RCC 7860 (cell line): ENCODE measurements at places on chromosomes 6 and 20.

DNA sequence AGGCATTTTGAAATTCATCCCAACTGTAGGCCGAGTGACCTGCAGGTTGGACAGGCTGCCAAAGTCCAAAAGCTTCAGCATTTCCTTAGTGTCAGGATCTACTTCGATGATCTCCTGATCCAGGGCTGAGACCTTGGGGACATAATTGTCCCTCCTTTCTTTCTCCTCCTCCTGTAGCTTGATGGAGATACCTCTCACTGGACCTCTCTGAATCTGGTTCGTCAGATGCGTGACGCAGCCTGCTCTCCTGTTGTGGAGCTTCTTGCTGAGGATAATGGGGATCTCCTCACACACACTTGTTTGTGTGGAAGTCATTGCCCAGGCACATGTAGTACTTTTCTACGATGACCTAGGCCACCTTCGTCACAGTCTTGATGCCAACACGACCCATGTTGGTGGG, 1.5 kb upstream of the MAS1L start:
- no peak for DNase-seq

DNA sequence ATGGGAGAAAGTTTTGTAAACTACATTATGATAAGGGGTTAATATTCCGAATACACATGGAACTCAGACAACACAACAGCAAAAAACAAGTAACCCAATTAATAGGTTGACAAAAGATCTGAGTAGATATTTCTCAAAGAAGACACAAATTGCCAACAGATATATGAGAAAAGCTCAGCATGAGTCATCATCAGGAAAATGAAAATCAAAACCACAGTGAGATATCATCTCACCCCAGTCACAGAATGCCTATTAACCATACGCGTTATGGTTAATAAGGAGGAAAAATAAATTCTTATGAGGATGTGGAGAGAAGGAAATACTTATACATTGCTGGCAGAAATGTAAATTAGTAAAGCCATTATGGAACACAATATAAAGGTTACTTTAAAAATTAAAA, 695.0 kb downstream of the COL12A1 start:
- no peak for DNase-seq

DNA sequence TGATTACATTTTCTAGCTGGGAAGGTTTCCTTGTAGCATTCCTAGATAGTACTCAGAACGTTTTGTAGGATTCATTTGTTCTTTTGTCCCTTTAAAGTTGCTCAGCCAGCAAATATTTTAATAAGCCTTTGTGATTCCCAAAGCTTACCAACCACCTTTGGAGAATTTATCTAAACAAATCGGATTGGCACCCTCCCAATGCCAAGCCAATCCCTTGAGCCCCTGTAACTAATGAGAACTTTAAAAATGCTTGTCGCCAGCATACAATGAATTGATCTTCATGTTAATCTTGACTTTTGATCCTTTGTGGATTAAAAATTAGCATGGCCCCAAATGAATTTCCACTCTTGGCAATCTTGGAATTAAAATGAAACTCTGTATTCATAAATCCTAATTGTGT, 559.5 kb downstream of the UTRN start:
- no peak for DNase-seq

GRCh38 chr6:34529665-34530327, 26.3 kb downstream of the SPDEF start:
- no peak for DNase-seq

DNA sequence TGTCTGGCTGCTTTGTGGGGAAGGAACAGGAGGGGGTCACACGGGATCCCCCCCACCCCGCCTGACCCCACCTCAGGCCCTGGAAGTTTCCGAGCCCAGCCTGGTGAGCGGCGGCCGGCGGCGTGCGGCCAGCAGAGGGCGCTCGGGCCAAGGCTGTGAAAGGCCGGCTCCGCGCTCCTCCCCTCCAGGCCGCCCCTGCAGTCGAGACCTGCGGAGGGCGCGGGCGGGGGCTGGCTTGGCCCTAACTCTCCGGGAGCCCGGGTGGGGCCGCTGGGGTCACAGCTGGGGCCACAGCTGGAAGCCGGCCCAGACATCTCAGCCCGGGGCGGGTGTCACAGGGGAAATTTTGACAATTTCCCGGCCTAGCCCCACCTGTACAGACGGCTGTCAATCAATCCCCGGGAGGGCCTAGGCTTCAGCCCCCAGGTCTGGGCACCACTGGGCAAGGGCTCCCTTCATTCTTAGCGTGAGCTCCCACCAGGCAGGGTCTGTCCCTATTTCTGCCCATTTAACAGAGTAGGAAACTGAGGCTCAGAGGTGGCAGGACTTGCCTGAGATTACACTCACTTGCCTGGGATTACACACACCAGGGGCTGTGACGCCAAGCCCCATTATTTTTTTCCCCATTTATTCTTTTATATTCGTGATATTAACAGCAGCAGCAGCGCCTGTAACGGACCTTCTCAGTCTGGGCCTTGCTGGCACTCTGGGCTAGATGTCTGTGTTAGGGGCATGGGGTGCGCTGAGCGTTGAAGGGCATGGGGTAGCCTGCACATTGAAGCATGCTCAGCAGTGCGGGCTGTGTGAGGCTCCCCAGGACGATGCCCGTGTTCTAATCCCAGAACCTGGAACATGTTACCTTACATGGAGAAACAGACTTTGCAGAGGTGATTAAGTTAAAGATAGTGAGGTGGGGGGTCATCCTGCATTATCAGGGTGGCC, 23.0 kb downstream of the ZBP1 start:
- peak; percentile 35 for DNase-seq

DNA sequence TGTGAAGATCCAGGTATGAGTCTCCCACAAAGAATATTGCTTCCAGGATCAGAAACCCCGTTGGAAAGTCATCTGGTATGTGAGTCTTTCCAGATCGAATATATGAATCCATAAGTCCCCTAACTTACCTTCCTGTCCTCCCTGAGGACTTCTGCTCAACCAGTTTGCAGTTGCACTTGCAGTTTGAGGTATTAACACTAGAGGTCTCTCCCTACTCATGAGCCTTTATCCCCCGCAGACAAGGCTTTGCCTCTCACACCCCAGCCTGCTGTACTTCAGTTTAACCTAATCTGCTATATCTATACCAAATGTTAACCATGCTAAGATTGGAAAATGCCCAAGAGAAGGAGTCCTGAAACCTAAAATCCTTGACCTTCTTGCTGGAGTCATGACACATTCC, 135.3 kb upstream of the DEFB112 start:
- DNase-seq: no peak

DNA sequence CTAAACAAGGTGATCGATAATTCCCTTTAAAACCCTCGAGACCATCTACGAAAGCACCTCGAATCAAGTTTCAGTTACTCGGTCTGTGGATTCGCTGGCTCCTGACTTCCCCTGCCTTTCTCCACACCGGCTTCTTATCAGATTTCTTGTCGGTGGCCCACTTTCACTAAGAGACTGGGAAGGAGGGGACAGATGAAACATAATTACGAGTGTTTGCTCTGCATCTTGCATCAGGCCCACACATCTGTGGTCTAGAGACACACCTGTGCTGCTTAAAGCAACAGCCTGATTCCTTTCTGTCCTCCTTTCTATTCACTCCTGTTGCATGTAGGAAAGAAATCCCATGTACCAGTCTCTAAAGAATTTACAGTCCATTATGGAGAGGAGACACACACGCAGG, 37.7 kb downstream of the INSM1 start:
- no peak for DNase-seq

DNA sequence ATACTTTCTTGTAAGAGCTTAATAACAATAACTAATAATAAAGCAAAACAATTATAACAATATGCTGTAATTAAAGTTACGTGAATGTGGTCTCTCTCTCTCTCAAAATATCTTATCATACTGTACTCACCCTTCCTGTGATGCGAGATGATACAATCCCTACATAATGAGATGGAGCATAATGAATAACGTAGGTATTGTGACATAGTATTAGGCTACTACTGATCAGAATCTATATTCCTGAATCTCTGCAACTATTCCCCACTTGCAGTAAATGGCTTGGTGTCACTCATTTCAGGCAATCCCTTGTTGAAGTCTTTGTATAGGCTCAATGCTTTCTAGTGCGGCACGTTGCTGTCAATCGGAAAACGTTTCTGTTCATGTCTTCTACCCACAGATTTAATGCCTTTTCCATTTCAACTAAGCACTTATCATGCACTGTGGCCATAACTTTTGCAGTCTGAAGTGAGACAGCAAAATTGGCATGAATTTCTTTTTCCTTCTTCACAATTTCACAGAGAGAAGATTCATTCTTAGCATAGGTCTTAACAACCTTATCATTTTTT, 32.3 kb downstream of the MOXD1 start:
- no peak for DNase-seq

DNA sequence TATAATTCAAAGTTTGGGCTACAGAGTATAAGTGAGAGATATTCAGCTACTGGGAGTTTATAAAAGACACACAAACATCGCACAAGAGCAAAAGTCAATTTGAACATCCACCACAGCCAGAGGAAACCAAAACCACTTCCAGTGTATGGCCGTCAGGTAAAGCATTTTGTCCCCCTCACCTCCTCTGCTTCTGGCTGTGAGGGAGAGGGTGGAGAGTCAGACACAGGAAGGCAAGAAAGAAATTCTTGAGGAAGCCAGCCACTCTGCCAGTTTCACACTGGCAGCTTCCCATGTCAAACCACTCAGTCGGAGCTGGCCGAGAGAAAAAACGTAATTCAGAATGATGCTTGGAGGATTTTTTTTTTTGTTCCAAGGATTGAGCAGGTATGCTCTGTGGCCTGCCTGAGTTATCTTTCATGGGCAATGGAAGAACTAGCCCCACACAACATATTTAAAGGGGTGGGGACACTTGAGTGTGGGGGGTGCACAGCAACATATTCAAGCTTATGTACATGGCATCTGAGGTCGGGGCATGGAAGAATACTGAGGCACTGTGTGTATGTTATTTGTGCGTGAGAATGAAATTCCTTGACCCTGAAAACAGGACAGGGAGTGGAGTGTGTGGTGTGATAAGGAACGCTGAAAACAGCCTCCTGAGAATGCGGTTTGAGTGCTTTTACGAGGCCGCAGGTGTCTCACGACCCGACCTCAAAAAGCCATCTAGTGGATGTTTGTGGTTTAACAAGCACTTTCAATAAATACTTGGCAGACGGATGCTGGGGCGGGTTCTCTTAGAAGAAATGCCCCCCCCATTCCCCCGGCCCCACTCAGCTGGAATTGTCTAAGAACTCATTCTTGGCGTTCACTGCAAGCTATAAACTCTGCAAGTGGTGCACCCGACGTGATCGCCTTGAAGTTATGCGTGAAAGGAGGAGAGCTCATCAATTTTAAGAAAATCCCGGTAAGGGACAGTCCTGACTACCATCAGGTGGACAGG, 27.5 kb upstream of the ZBTB22 start:
- DNase-seq: peak; percentile 47

DNA sequence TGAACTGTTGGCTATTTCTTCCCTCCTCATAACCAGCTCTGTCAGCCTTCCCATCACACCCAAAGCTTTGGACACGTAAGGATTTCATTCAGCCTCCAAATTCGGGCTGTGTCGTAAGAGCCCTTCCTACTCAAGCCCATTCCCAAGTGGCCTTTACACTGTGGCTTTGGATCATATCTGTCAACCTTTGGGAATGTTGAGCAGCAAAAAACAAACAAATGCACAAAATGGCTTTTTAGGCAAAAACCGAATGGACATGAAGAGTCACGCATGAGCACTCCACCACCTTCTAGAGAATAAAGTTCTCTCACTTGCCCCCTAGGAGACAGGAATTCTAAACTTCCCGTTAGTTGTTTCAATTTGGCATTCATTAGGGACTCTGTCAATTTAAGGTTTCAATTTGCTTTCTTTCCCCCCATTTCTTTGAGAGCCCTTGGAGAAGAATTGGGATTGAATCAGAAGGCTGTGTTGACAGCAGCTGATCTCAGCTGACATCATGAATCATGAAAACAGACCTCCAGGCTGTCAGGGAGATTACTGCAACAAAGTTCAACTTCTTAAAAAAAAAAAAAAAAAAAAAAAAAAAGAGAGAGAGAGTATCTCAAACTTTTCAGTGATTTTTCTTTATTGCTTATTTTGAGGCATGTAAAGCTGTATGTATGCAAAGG, 110.3 kb downstream of the BCAS1 start:
- no peak for DNase-seq

GRCh38 chr6:147268254-147268653, 64.0 kb downstream of the STXBP5 start:
- no peak for DNase-seq

DNA sequence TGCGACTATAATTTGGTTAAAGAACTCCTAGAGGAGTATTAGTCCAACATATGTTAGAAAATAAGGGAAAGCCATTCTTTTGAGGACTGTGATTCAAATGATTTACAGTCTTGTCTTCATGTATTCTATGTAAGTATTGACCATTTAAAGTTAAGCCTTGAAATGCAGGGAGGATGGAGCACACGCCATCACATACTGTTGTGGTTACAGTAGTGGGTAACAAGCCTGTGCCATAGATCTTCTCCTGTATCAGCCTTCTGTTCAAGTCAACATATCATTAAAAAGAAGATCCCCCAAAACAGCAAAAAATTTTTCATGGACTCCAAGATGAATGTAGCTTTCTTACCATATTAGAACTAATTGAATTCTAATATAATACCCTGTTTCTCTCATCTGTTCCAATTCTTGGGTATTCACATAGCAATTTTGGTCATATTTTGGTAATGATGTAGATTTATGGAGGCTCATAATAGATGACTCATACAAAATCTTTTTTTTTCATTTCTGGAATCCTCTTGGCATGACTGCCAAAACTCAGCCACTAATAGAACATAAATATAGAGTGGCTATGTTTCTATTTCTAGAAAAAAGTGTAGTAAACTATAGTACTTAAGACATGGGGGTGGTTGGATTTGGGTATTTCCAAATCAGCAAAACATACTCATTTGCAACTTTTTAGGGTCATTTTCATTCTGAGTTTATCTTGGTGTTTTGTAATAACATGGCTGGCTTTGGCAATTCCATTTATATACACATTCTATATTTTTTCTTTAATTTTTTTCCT, 413.5 kb downstream of the BCKDHB start:
- DNase-seq: no peak

GRCh38 chr6:157017861-157018260, 240.7 kb downstream of the ARID1B start:
- DNase-seq: peak; percentile 90

- DNase-seq: no peak
Measured at GRCh38 chr6:30601815-30602641, 15.0 kb downstream of the PPP1R10 start.

DNA sequence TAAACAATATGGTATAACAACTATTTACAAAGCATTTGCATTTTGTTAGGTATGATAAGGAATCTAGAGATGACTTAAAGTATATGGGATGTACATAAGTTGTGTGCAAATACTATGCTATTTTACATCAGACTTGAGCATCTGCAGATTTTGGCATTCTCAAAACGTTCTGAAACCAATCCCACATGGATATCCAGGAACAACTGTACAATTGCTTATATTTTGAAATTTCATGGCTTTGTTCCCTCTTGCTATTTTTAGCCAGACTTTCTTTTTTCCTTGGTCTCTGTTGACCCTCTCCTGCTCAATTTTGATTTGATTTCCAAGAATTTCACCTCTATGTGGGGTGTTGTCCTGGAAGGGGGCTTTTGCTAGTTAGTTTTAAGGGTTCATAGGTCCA, 32.9 kb upstream of the UST start:
- DNase-seq: no peak

- no peak for DNase-seq
Measured at GRCh38 chr6:139920027-139920775, 545.8 kb upstream of the CITED2 start.
